ENCODE measurements at places on chromosomes 3 and 15.
A peak's percentile ranks its signal among the peaks of the same experiment; 100 is the strongest.

GRCh38 chr15:99407716-99408115 lies 156.4 kb downstream of the LRRC28 start:
- DNase-seq = no peak

DNA sequence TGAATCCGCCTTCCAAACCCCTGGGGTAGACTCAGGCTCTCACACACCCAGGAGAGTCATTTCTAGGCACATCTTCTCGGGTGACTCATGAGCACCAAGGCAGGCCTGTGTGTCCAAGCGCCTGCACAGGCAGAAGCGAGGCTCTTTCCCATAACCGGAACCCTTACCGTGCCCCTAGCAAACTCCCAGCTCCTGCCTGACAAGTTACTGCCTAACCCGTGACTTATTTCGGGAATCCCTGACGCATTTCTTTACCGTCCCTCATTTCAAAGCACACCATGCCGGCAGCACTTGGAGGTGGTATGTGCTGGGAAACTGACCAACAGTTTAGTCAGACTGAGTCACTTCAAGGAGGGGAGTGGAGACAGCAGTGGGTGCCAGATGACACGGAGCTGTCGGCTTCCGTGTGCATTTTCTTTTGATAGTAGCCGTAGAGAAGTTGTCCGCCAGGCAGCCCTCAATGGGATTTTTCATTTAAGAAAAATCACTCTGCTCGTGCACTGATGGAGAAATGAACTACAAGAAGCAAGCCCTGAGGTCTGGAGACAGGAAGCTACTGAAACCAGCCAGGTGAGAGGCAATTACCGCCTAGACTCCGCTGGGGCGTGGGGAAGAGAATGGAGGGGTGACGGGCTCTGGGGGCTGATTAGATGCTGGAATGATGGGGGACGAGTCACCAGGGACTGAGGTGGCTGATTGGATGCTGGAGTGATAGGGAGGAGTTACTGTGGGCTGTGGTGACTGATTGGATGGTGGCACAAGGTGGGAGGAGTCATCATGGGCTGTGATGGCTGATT lies 17.3 kb upstream of the HRH1 start:
- DNase-seq = peak; percentile 100

GRCh38 chr15:101458908-101459578 lies 30.5 kb downstream of the PCSK6 start:
- DNase-seq = no peak

GRCh38 chr3:30020380-30020779 lies 586.0 kb upstream of the TGFBR2 start:
- no peak for DNase-seq

GRCh38 chr3:148750296-148750695 lies 52.6 kb downstream of the AGTR1 start:
- peak; percentile 18 for DNase-seq

DNA sequence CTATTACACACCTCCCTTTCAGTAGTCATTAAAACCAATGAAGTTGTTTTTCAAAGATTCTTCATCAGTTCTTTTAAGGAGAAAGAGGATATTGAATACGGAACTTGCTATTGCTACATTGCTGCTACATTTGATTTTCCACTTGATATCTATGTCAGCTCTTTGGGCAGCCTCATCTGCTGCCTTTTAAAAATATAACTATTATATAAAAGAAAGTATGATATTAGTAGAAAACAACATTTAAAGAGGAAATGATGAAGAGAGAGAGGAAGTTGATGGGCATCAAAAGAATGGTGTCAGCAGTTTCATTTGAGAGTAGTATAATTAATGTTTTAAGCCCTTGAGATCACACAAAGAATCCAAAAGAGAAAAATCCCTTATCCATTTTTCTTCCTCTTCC lies 171.4 kb downstream of the NFKBIZ start:
- no peak for DNase-seq

Data from fibroblast of upper back skin (primary cell).